NCI-H2029 treated with DMSO at 0.1 percent for 48 hours (cell line): ENCODE measurements at places on chromosomes 6 and 20.

- no peak for DNase-seq
Observed at GRCh38 chr20:50569864-50570836, 60.0 kb downstream of the PTPN1 start.

DNA sequence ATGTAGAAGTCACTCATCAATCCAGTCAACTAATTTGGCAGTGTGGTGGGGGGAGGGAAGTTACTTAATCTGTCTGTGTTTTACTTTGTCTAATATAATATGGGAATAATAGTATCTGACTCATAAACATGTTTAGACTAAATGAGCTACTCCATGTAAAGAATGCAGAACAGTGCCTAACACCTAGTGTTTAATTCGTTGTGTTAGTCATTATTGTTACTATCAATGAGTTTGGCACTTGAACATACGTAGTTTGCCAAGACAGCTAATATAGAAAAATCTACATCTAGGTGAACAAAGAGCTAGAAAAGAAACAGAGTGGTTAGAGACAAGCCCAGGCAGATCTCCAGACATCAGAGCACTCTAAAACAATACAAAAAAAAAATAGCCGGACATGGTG lies 49.1 kb downstream of the IRAK1BP1 start:
- DNase-seq = no peak

GRCh38 chr6:19492636-19493405 lies 344.3 kb upstream of the ID4 start:
- DNase-seq = peak; percentile 43

GRCh38 chr6:51495096-51495495 lies 592.3 kb downstream of the PKHD1 start:
- no peak for DNase-seq

DNA sequence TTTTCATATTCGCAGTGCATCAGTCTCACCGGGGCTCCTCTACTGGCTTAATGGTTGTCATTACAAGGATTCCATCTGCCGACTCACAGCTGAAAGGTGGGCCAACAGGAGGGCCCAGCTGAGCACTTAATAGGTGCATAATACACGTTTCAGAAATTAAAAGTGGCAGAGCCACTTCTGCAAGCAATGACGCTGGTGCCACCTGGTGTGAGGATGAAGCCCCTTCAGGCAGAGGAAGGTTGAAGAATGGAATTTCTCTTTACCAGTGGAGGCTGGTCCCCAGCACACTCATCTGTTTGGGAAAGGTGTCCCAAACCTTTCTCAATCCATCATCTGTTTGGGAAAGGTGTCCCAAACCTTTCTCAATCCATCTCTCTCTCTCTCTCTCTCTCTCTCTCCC lies 8.2 kb upstream of the STMND1 start:
- DNase-seq = no peak

DNA sequence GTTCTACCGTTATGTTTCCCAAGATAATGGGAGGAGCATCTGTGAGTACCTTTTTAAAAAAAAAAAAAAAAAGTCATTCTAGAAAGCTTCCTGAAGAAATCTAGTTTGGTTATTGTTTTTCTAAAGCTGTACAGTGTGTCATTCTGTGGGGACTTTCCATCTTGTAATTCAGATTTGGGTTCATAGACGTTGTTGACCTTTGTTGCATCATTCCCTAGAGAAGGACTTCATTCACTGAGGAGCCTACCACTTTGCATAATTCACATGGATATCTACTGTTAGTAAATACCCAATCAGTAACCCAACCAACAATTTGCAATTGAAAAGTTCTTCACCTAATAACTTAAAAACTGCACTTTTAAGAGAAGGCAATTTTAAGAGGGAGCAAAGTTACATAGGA lies 60.1 kb downstream of the RPP40 start:
- no peak for DNase-seq

DNA sequence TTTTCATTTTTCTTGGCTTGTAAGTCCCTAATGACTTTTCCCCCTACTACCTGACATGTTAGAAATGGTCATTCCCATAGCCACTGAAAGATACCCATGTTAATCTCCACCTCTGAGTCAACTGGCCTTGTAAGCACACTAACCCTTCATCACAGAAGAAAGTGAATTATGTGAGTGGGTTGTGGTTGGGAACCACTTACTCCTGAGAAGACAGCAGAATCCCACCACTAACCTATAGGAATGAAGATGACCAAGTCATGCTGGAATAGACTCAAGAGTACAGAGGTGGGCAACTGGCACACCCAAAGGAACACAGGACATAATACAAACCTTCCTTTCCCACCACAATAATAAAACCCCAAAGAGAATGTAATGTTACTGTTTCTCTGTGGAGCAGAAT lies 30.1 kb downstream of the RAMACL start:
- no peak for DNase-seq

DNA sequence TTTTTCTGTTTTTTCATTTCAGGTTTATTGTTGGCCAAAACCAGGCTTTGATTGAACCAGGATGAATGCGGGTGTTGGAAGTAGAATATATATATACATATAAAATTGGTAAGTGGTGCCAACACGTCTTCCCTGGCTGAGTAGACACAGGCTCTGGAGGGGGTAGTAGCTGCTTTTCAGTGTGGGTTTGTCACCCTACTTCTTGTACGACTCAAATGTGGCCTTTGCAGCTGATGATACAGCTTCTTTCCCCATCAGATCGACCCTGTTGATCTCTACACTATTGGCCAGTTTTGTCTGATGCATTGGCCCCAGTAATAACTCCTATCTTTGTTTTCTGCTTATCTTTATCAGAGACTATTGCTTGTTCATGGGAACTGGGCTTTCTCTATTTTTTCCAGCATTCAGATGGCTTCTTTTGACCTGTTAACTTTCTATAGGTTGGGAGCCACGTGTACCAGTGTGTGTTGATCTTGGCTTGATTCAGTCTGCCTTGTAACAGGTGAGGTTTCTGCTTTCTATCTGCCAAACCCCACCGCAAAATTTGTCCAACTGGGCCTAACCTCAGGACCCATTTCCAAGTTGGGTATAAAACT lies 2.7 kb upstream of the ZNFX1 start:
- DNase-seq = no peak

DNA sequence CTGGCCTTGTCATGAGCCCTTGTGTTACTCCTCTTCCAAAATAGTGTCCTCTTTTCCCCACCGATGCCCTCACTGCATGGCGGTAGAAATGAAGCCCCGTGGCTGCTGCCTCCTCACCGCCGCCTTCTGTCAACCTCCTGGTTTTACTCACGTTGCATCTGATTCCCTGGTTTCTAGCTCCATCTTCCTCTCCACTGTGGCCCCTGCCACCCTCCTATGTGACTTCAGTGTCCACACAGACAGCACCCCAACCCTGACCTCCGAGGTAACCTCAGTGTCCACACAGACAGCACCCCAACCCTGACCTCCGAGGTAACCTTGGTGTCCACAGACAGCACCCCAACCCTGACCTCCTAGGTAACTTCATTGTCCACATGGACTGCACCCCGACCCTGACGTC lies 122.8 kb upstream of the THBS2 start:
- DNase-seq = no peak

DNA sequence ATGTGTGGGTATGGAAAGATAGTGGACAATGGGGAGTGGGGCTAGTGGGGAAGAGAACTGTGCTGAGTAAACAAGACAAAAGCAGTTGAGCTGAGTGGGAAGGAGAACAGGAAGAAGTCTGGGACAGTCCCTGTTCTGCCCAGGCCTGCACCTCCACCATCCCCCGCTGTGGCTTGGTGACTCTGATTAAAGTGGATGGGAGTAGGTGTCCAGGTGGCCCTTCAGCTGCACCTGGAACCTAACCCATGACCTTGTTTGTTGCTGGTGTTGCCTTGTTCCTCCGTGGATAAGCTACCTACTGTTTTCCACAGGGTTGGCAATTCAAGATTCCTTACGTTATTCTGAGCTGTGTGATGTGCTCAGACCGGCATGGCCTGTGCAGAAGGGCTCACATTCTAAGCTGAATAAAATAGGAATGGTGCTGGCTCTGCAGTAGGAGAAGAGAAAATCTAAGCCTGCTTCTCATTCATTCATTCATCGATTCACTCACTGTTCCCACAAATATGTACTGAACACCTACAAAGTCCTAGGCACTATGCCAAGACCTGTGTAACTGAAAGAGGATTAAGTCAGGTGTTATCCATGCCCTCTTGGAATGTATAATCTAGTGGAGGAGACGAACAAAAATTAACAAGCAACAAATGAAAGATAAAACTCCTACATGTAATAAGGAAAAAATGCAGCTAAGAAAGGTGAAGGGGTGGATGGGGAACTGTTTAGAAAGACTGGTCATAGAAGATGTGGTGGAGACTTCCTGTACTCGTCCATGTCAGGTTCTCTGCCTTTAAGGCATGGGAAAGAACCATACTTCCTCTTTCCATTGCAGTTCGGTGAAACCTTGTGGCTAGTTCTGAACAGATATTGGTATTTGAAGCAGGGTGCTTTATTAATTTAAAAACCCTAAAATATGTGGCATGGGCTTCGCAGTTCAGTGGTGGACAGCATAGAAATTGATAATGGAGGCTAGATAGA lies 10.1 kb upstream of the CALHM6 start:
- DNase-seq = peak; percentile 100

GRCh38 chr6:42105156-42105648 lies 37.2 kb downstream of the C6orf132 start:
- no peak for DNase-seq

DNA sequence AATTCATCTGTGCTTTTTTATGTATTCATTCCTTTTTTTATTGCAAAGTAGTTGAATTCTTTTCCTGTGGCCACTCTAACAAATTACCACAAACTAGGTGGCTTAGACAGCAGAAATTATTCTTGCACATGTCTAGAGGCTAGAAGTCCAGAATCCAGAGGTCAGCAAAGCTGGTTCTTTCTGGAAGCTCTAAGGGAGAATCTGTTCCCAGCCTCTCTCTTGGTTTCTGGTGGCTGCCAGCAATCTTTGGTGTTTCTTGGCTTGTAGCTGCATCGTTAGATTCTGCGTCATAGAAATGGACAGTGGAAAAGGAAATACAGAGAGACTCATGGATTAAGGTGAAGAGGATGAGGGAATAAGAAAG lies 39.3 kb downstream of the GSTA2 start:
- no peak for DNase-seq
